Dorsolateral prefrontal cortex (tissue), 122 donors: ENCODE measurements at places on chromosomes 7 and 10. TPM values are rescaled to one million over a fixed set of nuclear protein-coding genes. Genes with fewer than 3 reads are reported as not detected.

FOXI2 gene
- not detected for total RNA-seq

- DNase-seq = no peak
These were observed 263.7 kb upstream of the PPP2R2D start for GRCh38 chr10:131636841-131637724.

- no peak for DNase-seq
These were observed 92.7 kb downstream of the SEMA3D start for GRCh38 chr7:85094046-85094725.

DNA sequence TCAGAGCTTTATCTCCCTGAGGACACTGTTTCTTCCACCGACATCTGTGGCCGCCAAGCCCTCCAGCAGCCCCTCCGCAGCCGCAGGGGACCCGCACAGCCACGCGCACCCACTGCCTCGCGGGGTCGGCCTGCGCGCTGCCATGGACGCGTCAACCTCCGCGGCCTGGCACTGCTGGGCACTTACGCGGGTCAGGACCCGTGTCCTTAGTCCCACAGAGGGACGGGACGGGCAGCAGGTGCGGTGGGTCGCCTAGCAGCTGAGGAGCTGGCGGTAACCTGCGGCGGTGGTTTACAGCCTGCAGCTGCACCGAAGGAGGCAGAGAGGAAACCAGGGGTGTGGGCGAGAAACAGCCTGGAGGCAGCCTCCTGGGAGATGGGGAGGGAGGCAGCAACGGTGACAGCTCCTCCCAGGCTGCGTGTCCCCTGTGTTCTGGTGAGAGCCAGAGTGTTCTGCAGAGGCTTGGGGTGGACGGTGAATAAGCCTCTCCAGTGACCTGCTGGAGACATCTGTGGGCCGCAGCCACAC, 61.3 kb downstream of the SEC61G start:
- no peak for DNase-seq

DNA sequence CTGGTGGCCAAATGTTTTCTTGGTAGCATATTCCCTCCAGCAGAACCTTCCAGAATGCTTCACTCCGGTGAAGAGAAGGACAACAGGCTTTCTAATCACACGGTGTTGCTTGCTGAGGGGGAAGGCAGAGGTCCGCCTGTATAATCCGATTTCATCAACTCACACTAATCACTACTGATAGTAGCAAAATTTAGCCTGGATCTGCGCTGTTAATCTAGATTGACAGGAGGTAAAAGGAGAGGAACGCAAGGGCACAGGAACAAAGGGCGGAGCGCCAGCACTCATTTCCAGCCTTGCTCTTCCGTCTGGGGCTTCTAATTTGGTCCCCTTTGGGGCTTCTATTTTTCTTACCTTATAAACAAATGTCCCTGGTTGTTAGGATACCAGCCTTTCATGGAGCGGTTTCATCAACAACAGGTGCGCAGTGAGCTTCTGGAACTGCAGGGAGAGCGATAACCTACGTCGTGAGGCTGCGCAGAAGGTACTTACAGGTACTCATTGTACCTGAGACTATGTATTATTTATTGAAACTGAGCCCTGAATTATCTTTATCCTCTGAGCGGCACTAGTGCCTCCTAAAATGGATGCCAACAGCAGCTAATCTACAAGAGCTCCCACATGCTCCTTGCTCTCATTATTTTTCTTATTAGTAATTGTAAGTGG, 150.6 kb downstream of the CACNB2 start:
- no peak for DNase-seq

- DNase-seq = no peak
These were observed 46.2 kb downstream of the ICA1 start for GRCh38 chr7:8215648-8216333.

GRCh38 chr7:131604841-131605279, 48.4 kb upstream of the PODXL start:
- no peak for DNase-seq
